Activated CD8-positive, alpha-beta memory T cell treated with anti-CD3 and anti-CD28 coated beads, Interleukin-2, amount 10 ng/mL, durations not matched to agents 7 days and 5 days (primary cell): ENCODE measurements at places on chromosomes 2 and 18. TPM values are rescaled to one million over a fixed set of nuclear protein-coding genes. Genes with fewer than 3 reads are reported as not detected.
A peak's percentile ranks its signal among the peaks of the same experiment; 100 is the strongest.

Gene RAB6C
- 0.18 TPM for total RNA-seq

Gene DDX1
- total RNA-seq, result 81.3 TPM

Gene PROKR1
- total RNA-seq, result not detected

Gene CAPN14
- 0.33 TPM for total RNA-seq

GRCh38 chr18:74806700-74807416 lies 209.2 kb downstream of the ZNF407 start:
- no peak for DNase-seq

DNA sequence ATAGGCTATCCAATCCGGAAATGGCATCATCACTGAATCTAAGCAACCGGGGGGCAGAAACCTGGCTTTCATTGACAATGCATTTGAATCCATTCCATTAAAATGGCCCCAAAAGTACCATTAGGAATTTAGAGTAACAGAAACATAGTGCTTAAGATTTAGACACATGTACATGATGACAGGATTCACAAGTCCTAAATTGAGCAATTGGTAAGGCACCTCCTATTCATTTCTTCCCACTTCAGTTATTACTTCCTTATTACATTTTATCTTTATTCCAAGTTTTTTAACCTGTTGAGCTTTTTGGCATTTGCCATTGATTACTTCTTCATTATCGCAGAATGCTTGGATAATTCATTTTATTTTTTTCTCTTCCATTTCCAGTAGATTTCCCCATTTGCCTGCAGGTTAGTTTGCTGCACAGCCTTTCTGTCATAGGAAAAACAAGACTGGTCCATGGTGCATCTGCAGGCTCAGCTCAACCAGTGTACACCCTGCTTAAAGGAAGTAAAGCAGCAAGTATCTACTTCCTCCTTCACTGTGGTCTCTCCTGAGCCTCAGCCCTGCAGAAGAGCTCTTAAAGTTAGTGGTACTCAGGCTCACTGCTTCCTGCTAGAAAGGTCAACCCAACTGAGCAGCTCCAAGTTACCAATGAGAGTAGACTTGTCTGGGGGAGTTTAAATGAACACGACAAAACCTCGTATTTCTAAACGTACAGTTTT lies 89.2 kb downstream of the DOCK10 start:
- DNase-seq, result peak; percentile 84

- DNase-seq, result no peak
These were observed 81.4 kb downstream of the CDCA7 start for GRCh38 chr2:173436088-173436487.

DNA sequence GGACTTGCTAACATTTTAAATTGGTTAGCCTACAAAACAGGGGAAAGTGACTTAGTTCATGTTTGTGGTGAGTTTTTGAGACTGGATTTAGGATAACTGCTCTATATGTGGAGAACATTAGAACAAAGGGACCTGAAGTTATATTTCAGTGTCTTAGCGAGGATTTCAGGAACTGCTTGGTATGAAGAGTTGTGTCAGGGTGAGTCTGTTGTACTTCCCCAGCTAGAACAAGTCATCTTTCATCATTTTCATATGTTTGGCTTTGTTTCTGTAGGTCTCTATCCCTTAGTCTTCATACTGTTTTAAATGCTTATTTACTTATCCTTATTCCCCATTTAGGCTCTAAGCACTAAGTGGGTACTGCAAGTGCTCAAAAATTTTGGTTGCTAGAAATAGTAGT lies 41.9 kb downstream of the KCMF1 start:
- no peak for DNase-seq

DNA sequence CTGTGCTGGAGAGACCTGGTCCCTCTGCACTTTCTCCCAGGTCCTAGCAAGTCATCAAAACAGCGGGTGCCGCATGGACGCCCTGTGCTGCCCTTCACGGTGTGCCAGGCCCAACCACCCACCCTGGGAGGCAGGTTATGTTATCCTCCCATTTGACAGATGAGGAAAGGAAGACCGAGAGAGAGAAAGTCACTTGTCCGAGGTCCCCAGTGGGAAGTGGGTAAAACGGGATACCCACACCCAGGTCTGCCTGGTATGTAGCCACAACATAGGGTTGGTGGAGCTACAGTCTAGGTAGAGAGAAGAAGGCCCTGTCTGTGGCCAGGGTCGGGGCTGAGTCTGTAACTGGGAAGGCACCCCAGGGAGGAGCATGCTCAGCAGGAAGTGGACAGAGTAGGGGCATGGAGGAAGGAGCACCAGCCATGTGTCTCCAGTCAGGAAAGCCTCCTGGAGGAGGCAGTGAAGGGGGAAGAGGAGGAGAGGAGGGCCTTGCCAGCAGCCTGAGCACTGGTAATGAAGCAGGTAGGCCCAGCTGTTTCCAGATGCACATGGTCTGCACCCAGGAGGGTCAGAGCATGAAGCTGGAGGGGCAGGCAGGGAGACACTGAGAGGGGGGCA lies 98.4 kb downstream of the ZFP36L2 start:
- DNase-seq, result peak; percentile 49

DNA sequence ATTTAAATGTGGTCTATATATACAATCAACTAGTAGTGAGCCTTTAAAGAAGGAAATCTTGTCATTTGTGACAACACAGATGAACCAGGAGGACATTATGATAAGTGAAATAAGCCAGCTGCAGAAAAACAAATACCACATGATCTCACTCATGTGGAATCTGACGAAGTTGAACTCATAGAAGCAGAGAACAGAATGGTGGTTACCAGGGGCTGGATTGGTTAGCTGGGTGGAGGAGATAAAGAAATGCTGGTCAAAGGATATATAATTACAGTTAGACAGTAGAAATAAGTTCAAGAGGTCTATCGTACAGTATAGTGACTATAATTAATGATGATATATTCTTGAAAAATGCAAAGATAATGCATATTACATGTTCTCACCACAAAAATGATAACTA lies 267.9 kb downstream of the FBXO15 start:
- DNase-seq, result no peak

GRCh38 chr2:129880971-129881370 lies 98.5 kb upstream of the RAB6C start:
- DNase-seq, result peak; percentile 33
